ENCODE measurements at places on chromosomes 16 and 17.

DNA sequence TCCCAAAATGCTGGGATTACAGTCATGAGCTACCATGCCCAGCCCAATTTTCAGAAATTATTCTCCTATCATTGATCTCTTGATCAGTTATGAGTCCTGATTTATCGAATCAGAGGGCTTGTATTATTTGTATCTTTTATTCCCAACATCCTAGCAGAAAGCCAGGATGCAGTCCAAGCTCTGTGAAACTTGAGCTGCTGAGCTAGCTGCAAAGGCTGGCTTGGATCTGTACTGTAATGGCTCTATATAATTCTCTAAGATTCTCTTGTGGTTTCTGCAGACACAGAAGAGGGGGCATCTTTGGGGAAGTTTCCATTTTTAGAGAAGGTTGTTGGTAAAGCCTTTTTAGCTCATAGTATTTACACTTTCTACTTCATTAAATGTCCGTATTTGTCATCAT lies 227.1 kb downstream of the MAP2K4 start:
- DNase-seq: no peak

DNA sequence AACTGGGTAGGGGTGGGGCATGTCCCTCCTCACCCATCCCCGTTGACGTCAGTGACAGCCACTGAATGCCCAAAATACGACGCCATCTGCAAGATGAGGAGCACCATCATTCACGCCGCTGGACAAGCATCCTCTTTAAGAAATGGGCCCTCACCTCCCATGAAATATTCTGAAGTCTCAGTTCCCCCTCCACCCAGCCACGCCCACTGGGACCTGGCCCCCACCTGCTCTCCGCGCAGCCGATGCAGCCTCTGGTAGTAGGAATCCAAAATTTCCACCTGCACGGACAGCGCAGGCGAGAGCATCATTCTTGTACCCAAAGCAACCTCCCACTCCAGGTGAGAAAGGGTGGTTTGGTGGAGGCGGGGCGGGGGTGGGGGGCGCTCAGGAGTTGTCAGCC lies 5.6 kb downstream of the ITGA2B start:
- no peak for DNase-seq

DNA sequence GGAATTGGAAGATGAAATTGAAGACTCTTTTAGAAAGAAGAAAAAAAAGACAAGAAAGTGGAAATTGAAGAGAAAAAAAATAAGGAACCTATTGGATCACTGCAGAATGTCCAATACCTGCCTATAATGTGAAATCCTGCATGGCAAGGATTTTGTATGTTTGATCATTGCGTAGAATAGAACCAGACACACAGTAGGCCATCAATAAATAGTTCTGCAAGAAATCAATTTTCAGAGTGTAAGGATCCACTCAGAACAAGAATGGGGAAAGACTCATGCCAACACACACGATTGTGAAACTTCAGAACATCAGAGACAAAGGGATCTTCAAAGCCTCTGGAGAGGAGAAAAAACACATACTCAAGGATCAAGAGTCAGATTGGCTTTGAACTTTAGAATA lies 39.7 kb upstream of the DHX40 start:
- DNase-seq: no peak

DNA sequence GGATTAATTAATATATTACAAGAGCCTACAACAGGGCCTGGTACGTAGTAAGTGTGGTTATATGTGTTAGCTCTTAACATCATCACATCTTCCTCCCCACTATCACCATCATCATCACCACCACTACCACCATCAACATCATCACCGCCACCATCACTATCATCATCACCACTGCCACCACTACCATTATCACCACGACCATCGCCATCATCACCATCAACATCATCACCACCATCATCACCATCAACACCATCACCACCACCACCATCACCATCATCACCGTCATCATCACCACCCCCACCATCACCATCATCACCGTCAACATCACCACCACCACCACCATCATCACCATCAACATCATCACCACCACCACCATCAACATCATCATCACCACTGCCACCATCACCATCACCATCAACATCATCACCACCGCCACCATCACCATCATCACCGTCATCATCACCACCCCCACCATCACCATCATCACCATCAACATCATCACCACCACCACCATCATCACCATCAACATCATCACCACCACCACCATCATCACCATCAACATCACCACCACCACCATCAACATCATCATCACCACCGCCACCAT lies 7.8 kb upstream of the IL4R start:
- no peak for DNase-seq

GRCh38 chr16:4574919-4575705 lies 19.0 kb downstream of the C16orf96 start:
- DNase-seq: no peak

- DNase-seq: no peak
Observed at GRCh38 chr16:12391956-12392355, 411.7 kb downstream of the CPPED1 start.

DNA sequence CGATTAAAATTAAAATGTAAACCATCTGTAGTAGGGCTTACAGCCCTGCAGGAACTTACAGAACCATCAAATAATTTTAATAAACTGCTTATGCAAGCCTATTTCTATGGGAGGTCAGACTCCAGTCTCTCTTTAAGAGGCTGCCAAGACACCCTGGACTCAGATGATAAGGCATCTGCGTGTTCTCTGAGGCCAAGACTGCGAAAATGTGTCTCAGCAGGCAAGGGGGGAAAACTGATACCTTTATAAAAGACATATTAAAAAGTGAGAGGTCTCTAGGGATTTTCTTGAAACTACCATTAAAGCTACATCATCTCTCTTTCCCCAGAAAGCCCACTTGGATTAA lies 32.2 kb downstream of the MPHOSPH6 start:
- DNase-seq: no peak

GRCh38 chr17:60610473-60610872 lies 10.5 kb downstream of the PPM1D start:
- DNase-seq: no peak

- DNase-seq: no peak
Observed at GRCh38 chr16:84499638-84500037, 4.8 kb downstream of the MEAK7 start.

- no peak for DNase-seq
Observed at GRCh38 chr16:48024042-48024441, 131.8 kb downstream of the ABCC12 start.

- DNase-seq: no peak
Observed at GRCh38 chr17:8880466-8880865, 13.0 kb upstream of the PIK3R6 start.

- DNase-seq: no peak
Observed at GRCh38 chr17:4469552-4469951, 29.1 kb upstream of the SPNS2 start.

DNA sequence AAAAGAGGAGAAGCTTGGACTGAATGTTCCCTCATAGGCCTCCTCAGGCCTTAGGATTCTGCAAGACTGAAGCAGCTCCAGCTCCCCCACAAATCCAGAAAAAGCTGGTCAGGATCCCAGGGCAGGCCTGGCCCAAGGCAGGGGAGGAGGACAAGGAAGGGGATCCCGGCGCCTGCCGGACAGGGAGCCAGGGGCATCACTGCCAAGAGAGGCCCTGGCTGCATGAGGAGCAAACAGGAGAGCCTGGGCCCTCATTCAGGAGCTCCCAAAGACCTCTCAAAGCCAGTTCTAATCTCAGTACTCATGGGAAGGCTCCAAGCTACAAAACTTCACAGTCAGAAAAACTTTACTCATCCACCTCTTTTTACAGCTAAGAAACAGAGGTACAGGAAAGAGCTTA lies 67.3 kb downstream of the ZNF423 start:
- DNase-seq: no peak

- no peak for DNase-seq
Observed at GRCh38 chr17:39737206-39737759, 455 bp upstream of the GRB7 start.

DNA sequence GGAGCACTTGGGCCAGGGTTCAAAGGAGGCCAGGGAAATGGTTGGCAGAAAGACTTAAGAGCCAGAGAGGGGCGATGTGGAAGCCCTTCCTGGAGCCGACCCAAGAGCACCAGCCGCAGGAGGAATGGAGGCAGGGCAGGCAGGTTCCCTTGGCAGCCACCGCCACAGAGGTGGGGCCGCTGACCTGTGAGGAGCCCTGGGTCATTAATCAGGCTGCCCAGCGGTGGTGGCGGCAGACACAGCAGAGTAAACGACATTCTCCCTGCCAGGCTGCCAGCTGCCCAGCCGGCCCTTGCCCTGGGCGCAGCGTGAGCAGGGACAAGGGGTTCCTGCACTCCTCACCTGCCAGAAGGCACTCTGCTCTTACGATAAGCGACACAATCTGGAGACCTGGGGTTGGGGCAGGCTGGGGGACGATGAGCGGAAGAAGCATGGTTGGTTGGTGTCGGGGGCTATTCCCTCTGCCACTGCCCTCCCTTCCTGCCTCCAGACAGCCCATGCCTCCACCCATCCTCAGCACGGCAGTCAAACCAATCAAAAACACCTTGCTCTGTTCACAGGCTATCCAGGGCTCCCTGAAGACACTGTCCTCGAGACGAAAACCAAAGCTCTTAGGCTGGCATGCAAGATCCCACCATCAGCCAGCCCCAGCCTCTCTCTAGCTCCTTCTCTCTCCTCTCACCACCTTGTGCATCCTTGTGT lies 40.9 kb downstream of the PLXDC1 start:
- no peak for DNase-seq

- peak; percentile 39 for DNase-seq
Observed at GRCh38 chr16:17590711-17591654, 120.2 kb upstream of the XYLT1 start.

DNA sequence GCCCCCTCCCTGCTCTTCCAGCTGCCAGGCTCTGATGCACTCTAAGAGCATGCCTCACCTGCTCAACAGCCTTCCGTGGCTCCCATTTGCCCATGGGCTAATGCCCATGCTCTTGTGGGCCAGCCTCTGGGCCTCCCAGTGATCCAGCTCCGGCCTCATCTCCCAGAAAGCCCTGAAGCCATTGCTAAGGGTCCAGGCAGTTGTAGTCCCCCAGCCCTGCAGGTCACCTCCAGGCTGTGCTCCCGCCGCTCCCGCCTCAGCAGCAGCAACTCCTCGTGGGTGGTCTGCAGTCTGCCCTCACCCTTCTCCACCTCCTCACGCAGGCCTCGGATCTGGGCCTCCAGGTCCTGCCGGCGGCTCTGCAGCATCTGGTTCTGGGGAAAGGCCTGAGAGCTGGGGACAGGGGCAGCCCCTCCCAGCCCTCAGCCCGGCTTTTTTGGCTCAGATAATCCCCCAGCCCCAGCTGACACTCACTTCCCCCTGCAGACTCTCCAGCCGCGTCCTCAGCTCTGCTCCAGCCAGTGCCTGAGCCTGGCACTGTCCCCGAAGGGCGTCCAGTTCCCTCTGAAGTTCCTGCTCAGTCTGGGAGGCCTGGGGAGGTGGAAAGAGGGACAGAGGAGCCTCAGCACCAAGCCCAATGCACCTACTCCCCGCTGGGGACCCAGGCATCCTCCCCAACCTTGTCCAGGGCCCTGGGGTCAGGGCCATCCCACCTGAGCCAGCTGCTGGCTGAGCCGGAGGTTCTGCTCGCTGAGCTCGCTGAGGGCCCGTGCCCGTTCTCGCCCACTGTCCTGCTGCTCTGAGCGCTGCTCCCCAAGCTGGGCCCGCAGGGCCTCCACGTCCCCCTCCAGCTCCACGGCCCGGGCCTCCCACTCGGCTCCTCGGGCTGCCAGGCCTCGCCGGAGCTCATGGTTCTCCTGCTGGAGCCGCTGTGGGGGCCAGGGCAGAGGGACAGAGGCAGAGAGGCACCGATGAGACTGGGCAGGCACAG lies 6.2 kb downstream of the BICDL2 start:
- DNase-seq: no peak

- no peak for DNase-seq
Observed at GRCh38 chr16:68146585-68146984, 61.4 kb downstream of the NFATC3 start.

DNA sequence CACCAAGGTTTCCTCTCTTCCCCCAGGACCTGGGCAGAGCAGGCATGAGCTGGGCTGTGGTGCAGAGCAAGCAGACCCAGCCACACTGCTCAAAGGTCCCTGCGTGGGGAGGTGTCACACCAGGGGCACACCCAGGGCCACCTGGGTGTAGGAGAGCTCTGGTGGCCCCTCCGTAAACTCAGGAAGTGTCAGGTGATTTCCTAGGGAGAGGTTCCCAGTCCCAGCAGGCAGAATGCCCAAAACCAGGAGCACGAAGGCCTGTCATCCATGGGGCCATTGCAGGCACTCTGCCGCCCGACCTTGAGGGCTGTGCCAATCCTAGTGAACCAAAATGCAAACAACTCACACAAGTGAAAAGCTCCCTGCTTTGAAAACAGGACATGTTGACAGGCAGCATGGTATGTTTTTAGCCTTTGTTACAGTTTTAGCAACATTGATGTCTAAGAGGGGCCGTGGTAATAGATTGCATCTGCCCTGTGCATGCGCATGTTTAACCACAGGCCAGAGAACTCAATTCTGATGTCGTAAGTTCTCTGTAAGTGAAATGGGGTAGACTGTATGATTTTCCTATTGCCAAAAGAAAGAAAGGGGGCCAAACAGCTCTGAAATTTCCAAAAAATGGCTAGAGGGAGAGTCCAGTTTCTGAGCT lies 21.3 kb downstream of the CIBAR2 start:
- DNase-seq: no peak

GRCh38 chr17:58051468-58051867 lies 31.8 kb upstream of the DYNLL2 start:
- DNase-seq: no peak

- DNase-seq: no peak
Observed at GRCh38 chr17:16415031-16415924, at the start of gene TRPV2. TRPV2 (plus strand) TSS chr17:16415571; CDS start chr17:16417669, 2,098 bp downstream.

DNA sequence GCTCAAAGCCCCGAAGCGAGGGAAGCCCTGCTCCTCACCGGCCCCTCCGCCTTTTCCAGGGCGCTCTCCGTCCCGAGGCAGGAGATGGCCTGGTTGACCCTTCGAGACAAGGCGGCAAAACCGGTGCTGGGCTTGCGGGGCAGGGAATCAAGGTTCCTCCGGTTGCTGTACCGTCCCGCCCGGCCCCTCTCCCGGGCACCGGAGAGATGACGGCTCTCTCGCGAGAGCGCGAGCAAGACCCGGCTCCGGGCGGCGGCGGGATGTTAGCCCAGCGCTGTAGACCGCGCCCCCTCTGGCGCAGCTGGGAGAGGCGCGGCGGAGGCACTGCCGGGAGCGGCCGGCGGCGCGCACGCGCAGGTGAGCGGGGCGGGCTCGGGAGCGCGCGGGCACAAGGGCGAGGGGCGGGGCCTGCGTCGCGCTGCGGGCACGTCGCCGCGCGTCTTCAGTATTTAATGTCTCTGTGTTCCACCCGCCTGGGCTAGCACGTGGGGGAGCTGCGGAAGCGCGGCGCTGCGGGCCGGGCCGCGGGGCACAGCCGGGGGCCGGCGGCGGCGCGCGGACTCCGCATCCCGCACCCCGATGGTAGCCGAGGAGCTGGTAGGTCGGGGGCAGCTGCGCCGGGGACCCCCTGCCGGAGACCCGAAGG lies at the start of gene AKAP1:
AKAP1 (plus strand) TSS at position 445 of the 646 bp plus-strand sequence. CDS start 20,219 bp downstream, outside the sequence.
- peak; percentile 93 for DNase-seq

- DNase-seq: peak; percentile 55
Observed at GRCh38 chr17:9576521-9577372, at the start of gene CFAP52. CFAP52 (plus strand) TSS chr17:9576642; CDS start chr17:9576696, 54 bp downstream.

Data from effector memory CD4-positive, alpha-beta T cell (primary cell).